Fibroblast of skin of scalp (primary cell): ENCODE measurements at places on chromosomes 7 and 10.

GRCh38 chr7:484356-485101 lies 35.1 kb downstream of the PDGFA start:
- DNase-seq, result no peak

DNA sequence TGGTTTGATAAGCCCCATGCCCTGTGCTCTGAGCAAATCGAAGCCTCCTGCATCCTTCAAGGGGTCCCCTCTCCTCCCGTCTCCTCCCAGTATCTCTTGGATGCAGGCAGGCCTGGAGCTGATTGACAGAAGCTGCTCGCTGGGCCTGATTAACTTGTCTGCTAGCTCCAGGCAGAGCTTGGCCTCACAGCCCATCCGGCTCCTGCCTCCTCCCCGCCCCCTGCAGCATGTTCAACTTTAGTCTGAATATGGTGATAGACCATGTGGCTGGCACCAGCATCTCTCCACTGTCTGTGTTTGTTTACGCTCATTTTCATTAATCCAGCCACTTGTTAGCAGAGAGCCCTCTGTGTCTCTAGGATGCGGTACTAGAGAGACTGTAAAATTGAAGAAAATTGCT lies 432.2 kb downstream of the DPP6 start:
- DNase-seq, result no peak

- peak; percentile 61 for DNase-seq
Measured at GRCh38 chr7:2760098-2760889, 72.3 kb downstream of the AMZ1 start.

DNA sequence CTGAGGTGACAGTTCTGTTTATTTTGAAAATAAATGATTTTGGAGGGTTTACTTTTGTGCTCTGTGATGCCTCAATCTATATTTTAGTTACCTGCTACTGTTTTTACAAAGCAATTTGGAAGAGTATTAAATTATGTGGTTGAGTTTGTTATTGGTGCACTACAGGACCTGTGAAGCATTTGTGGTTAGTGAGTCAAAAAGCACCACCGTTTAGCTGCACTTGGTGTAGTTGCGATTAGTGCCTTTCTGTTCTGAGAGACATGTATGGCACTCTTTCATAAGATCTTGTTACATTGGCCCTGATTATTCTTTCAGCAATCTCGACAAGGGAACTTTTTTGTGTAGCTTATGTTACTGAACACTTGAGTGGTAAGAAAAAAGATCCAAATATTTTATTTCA lies 132.2 kb downstream of the BBS9 start:
- no peak for DNase-seq

GRCh38 chr7:147081117-147081516 lies 964.5 kb downstream of the CNTNAP2 start:
- DNase-seq, result no peak

DNA sequence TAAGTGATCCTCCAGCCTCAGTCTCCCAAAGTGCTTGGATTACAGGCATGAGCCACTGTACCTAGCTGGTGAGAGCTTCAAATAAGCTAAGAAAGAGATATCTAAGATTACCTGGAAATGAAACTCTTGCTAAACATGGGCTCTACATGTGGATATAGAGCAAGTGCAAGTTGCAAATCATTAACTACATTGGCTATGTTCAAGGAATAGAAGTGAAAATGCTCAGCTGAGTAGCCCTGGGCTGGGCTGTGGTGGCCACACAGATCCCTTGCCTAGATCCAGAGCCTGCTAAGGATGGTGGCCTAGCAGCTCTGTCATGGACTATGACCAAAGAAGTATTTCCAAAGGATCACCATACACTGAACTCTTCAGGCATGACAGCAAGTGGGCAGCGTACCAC lies 209.3 kb downstream of the PLXNA4 start:
- DNase-seq, result no peak

DNA sequence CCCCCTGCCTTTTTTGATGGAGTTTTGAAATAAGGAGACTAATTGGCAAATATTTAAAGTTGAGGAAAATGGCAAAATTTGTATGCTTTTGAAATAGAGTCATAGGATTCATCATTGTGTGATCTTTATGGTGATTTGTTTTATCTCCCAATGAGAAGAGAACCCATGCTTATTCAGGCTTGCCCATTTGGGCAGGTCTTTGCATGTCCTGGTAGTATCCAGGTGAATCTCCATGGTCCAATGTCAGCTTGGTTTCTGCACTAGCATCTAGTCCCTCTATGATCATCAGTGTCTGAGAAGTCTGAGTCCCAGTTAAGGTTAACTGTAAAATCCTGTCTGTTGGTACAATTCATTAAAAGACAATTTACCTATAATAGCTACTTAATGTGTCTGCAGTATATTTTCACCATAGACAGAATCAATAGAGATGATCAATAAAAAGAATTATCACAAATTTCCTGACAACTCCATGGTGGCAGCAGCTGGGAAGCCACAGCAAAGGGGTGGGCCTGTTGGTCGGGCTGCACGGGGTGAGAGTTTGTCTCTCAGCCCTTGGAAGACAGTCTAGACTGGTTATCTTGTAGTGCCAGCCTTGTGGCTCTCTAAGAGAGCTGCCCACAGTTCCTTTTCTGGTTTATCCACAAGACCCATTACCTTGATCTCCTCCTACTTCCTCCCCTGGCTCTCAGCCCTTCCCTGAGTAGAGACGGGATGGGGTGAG lies 22.2 kb upstream of the BMPER start:
- DNase-seq, result no peak

DNA sequence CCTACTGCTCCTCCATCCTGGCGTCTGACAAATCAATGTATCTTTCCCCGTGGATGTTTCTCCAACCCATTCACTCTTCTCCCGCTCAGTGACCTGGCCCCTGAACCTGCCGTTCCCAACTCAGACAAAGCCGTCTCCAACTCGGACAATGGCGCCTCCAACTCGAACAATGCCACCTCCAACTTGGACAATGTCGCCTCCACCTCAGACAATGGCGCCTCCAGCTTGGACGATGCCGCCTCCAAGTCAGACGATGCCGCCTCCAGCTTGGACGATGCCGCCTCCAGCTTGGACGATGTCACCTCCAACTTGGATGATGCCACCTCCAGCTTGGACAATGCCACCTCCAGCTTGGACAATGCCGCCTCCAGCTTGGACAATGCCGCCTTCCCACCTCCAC lies 608.6 kb downstream of the DNAJB6 start:
- no peak for DNase-seq

GRCh38 chr7:85191383-85191782 lies 4.5 kb upstream of the SEMA3D start:
- DNase-seq, result peak; percentile 46

DNA sequence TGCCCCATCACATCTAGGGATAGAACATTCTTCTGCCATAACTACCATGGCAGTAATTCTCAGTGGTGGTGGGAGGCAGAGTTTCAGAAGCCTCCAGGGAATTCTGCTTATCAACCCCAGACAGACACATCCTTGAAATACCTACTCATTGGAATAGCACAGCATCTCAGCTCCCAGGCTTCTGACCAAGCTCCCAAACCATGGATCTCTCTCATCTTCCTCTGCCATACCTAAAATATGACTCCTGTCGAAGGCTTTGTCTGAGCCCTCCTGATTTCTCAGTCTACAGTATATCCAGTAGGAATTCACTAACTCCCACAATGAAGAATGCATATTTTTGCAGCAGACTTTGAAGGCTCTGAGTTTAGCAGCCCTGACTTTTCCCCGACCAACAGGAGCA lies 687.5 kb downstream of the GRID1 start:
- no peak for DNase-seq

DNA sequence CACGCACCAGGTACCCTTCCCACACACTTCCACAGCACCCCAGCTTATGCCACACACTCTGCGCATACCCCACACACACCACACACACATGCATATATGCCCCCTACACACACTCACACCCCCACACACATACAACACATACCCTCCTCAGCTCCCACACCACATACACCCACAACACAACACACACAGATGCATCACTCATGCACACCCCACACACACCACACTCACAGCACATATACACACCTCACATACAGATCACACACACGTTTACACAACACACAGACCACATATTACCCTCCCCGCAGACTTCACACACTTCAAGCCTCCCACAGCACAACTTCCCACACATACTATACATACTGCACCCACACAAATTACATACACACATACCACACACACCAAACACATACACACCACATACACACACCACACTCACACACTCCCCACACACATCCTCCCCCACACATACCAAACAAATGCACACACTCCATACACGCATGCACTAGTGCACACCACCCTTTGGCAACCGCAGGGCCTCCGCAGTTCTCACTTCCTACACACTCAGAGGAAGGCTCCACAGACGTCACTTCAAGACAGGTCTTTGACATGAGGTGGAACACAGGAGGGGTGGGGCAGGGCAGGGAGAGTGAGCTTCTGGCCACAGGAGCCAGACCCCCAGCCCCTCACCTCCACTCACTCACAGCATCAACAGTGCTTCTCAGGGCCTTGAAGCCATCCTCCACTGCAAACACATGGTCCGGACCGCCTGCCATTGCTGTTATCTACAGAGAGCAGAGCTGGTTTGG lies 18.5 kb upstream of the ANTXRL start:
- no peak for DNase-seq

GRCh38 chr10:49173201-49173772 lies 14.9 kb downstream of the TMEM273 start:
- DNase-seq, result no peak

DNA sequence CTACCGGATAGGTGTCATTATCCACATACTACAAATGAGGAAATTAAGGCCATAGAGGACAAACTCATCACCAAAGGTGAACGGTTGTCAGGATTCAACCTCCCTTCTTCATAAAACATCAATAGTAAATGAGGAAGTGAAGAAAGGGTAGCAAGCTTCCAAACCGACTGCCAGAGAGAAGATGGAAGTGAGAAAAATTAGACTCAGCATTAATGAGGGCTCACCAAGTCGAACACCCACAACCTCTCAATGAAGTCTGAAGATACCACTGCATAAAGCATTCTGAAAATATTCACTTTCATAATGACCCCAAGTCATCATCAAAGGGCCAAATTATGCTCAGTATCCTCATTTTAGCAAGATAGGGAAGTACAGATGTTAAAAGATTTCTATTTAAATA lies 29.6 kb downstream of the ABCB4 start:
- no peak for DNase-seq

DNA sequence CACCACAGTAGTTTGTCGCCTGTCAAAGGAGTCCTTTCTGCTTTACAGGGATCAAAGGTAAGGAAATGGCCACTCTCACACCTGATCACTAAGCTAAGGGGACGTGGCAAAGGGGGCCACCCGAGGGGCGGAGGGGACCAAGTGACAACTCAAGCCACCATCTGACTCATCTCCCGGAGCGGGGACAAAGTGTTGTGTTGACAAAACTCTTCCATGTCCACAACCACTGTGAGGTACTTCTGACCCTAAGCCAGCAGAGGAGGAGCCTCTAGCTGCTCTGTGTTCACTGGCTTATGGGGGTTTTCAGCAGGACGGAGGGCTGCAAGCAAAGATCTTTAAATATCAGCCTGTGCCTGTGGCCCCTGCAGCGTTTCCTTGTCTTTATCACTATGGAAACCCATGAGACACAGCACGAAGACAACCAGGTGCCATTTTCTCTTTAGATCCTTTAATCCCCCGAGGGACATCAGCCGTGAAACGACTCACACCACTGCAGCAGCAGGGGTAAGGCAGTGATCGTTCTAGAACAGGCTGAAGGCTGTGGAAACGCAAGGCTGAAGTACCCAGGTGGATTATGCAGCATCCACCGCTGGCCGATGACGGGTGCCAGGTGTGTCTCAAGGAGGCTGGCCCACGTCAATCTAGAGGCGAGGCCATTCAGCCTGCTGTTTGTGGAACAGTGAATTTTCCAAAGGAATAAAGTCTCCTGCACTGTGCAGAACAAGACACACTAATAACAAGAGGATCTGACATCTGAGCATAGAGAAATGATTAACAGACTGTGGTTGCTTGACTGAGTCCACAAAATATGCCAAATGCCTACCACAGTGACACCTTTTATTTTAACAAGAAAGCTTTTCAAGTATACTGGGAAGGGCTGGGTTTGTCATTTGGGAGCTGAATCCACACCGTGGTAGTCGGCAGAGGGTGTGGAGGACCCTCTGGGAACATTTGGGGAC lies 26.6 kb upstream of the DDC start:
- DNase-seq, result no peak

DNA sequence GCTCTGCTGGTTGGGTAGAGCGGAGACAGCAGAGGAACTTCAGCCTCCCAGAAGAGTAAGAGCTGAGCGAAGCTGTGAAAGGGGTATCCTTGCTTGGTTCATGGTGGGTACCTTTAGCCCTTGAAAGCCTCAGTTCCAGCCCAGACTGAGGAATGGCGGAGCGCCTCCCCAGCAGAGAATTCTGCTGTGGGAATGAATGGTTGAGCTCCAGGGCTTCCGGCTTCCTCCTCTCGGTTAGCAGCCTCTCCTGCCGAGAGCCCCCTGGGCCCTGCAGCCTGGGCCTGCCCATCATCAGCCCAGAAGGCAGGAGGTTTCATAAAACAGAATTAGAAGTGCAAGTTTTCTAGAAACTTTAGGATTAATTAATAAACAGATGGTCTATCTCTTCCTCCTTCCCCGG lies 79.9 kb upstream of the ANLN start:
- DNase-seq, result no peak

- no peak for DNase-seq
Measured at GRCh38 chr7:138223402-138223879, 147.2 kb downstream of the AKR1D1 start.

- no peak for DNase-seq
Measured at GRCh38 chr7:90891529-90891928, 295.4 kb downstream of the CDK14 start.

- no peak for DNase-seq
Measured at GRCh38 chr10:121860810-121861209, 67.0 kb downstream of the ATE1 start.

GRCh38 chr10:109922358-109922975 lies 844 bp downstream of the XPNPEP1 start:
- no peak for DNase-seq

DNA sequence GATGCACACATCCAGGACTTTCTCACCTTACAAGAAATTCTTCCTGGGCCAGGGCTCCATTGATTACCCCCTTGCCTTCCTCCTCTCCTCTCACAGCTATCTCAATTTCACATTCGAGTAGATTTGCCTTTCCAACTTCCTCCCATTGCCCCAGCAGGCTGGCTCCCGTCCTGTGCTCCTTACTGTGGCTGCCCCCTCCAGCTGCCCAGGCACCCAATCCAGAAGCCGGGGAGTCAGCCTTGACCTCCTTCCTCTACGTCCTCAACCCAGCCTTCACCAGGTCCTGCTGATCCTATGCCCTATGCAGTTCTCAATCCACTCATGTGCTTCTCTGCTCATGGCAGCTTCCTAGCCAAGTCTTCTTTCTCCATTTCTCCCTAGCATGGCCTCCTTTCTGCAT lies 85.7 kb upstream of the GPR26 start:
- no peak for DNase-seq
